ENCODE measurements at places on chromosomes 3 and 15.

- no peak for DNase-seq
Observed at GRCh38 chr15:43735416-43735815, 10.8 kb upstream of the PDIA3 start.

DNA sequence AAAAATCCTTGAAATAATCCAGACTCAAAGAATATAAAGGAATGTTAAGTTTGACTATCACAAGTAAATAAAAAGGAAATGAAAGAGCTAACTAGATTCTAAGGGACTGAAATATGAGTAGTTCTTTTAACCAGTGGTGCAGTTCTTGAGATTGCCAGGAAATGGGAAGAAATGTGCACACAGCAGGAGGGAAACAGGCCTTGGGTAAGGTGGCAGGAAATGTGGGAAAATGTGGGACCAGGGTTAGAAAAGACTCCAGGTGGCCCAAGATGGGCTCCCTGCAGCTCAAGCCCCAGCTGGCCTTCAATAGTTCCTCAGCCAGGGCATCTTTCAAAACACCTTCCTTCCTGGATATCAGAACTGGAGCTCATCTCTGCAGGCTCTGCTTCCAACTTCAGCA is 181.3 kb downstream of the ISL2 start:
- no peak for DNase-seq

- no peak for DNase-seq
Observed at GRCh38 chr3:71005702-71006321, 577.7 kb downstream of the FOXP1 start.

DNA sequence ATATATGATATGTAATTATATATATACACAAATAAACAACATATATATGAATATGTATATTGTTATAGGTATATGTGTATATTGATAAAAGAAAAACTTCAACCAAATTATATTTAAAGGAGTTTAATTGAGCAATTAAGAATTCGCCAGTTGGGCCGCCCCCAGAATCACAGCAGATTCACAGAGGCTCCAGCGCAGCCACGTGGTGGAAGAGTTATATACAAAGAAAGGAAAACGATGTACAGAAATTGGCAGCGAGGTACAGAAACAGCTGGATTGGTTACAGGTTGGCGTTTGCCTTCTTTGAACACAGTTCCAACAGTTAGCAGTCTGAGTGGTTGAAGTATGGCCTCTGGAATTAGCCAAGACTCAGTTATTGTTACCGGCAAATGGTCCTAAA is 137.3 kb upstream of the SLC24A5 start:
- no peak for DNase-seq

DNA sequence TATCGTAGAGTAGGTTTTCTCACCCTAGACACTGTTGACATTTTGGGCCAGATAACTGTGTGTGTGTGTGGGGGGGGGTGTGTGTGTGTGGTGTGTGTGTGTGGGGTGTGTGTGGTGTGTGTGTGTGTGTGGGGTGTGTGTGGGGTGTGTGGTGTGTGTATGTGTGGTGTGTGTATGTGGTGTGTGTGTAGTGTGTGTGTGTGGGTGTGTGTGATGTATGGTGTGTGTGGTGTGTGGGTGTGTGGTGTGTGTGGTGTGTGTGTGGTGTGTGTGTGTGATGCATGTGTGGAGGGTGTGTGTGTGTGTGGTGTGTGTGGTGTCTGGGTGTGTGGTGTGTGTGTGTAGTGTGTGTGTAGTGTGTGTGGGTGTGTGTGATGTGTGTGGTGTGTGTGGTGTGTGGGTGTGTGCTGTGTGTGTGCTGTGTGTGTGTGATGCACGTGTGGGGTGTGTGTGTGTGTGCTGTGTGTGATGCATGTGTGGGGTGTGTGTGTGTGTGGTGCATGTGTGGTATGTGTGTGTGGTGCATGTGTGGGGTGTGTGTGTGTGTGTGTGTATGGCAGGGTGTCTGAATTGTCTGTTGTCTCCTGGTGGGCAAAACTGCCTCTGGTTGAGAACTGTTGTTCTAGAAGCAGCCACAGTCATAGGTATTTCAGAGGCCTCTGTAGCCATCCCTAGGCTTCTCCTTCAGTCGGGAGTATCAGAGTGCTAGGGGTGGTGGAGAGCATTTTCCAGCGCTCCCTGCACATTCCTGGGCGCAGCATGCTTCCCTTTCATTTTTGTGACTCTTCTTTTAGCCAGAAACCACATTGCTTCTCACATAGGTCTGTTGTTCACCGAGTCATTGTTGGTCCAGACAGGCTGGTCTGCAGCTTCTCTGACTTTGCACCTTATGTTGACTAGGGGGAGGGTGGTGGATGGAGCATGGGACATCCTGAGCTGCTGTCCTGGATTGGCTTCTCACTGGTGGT is 84.4 kb downstream of the THSD4 start:
- DNase-seq: no peak

- peak; percentile 6 for DNase-seq
Observed at GRCh38 chr3:46713898-46714552, 3.6 kb downstream of the PRSS50 start.

- no peak for DNase-seq
Observed at GRCh38 chr3:171718493-171719185, 91.6 kb downstream of the PLD1 start.

DNA sequence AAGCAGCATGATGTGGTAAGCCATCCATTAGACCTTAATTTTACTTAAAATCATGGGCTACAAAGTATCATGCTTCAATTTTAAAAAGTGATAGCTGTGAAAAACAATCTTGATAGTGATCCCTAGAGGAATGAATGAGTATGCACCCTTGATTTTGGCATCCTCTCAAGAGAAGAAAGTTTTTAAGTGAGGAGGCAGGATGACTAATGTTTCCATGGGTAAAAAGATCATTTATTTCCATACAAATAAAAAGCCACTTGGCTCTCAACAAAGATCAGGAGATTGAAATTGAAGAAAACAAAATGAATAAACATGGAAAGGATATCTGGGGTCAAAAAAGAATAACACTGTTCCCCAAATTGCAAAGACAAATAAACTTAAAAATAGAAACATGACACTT is 305.4 kb downstream of the MEX3B start:
- no peak for DNase-seq

GRCh38 chr3:180860180-180860858 is 52.2 kb upstream of the FXR1 start:
- DNase-seq: no peak

DNA sequence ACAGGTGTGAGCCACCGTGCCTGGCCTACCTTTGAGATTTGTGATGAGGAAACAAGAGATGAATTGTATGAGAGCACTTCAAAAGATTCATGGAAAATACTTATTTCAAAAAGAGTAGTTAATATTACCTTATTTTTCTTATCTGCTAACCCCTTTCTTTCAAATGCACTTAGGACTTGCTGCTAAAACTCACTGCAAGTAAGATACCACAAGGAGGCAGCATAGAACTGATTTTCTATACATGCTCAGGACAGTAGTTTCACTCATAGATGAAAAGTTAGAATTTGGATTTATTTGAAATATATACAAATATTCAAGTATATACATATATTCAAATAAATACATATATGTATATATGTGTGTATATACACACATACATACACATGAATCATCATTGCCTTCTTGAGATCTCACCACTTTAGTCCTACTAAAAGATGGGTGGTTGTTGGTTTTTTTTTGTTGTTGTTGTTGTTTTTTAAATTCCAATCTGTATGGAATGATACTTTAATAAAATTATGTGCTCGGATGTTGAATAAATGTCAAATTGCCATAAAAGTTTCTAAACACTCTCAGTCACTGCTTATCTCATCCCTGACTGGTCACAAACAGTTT is 2.4 kb downstream of the CCNDBP1 start:
- DNase-seq: peak; percentile 1

DNA sequence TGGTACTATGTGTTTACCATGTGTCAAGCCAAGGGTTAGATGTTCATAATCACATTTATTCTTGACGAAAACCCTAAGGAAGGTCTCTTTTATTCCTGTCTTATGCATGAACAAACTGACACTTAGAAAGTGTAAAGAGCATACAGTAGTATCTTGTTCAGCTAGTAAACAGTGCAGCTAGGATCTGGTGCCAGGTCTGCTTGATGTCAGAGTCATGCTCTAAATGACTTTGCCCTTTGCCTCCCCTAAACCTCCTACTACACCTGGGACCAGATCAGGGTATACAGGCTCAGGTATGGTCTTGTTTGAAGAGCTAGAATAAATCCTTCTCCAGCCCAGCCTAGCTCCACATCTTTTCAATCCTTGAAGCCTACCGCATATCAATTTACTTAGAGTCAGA is 232.4 kb downstream of the ADAMTSL3 start:
- no peak for DNase-seq

DNA sequence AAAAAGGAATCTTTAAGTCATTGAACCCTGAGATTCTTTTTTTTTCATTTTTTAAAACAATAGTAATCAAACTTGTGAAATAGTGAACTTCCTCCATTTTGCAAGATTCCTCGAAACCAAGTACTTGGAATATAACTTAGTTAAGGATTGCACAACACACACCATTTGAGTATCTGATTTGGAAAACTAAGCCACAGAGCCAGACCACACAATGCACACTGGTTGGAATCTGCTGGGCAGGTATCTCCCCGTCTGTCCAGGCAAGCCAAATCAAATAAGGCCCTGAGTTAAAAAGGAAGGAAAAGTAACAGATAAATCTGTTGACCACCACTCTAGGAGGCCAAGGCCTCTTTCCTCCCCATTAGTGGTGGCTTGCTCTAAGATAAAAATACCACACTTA is 177.5 kb upstream of the ICE2 start:
- no peak for DNase-seq

GRCh38 chr15:69096196-69096595 is 64.2 kb upstream of the GLCE start:
- DNase-seq: no peak

DNA sequence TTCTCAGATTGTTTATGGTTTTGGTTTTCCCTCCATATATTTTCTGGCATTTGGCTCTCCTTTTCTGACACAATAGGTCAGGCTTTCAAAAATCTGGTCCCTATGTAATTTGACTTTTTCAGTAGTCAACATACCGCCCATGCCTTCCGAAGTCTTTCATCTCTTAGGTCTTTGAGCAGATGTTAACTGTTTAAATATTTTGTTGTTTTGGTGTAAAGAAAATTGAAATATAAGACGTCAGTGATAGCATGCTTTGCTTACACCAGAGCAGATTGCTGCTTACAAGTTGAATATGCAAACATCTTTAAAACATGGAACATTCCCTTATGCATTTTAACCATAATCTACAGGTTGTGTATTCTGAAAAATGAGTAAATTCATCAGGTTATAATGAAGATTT is 233.0 kb downstream of the PTPRG start:
- no peak for DNase-seq
